ENCODE measurements at places on chromosomes 13 and 19.

GRCh38 chr13:26526702-26527216 lies 30.7 kb upstream of the WASF3 start:
- no peak for DNase-seq

- DNase-seq = no peak
Measured at GRCh38 chr19:17235971-17236777, 9.5 kb downstream of the NR2F6 start.

- DNase-seq = no peak
Measured at GRCh38 chr13:101331731-101332130, 84.6 kb downstream of the NALCN start.

DNA sequence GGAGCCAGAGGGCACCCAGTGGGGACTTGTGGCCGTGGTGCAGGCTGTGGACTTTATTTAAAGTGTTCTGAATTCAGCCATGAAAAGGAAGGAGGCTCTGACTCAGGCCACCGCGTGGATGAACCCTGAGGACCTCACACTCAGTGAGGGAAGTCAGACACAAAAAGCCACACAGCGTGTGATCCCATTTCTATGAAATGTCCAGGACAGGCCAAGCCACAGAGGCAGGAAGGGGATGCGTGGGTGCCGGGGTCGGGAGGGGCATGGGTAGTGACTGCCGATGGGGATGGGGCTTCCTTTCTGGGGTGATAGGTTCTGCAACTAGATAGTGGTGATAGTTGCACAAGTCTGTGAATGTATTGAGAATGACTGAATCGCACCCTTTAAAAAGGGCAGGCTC lies 8.7 kb upstream of the ZBTB7A start:
- no peak for DNase-seq

- no peak for DNase-seq
Measured at GRCh38 chr13:40522282-40522681, 144.2 kb downstream of the FOXO1 start.
